ENCODE measurements at places on chromosomes 7 and 10.

- no peak for DNase-seq
Observed at GRCh38 chr10:85316276-85316675, 987.9 kb downstream of the CCSER2 start.

- DNase-seq = no peak
Observed at GRCh38 chr7:151754142-151754590, 122.7 kb downstream of the PRKAG2 start.

DNA sequence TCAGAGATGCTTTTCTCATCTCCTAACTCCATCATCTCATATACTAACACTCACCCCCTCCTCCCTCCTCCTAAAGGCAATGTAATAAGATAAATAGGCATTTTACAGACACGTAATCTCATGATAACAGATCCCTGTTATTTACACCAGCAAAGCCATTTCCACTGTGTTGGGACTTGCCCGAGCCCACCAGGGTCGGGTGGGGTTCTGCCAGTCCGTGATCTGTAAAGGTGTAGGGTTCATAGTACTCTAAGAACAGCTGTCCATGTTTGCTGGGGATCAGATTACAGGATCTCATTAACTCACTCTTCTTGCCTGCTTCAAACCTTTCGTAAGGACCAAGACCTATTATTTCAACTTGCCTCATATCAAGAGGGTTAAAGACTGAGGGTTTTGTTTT lies 172.4 kb downstream of the FZD1 start:
- DNase-seq = no peak

DNA sequence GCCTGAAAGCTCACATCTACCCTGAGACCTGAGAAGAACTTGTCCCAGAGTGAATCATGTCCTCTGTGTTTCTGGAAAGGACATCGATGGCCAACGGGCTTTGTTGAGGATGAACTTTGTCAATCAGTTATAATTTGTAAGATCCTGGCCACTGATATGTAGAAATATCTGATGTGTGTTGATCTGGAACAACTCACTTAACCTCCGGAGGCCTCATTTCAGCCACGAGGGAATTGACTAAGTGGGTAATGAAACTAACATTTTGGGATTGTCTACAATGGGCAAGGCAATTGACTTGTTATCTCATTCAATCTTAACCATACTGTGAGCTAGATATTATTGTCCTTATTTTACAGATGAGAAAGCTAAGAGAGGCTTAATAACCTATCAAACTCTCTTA lies 468.1 kb upstream of the NRP1 start:
- no peak for DNase-seq

All from stimulated activated naive CD4-positive, alpha-beta T cell (primary cell).